Amniotic epithelial cell (primary cell): ENCODE measurements at places on chromosomes 12 and 14.

- DNase-seq, result no peak
Measured at GRCh38 chr12:49787672-49788071, 40.5 kb downstream of the NCKAP5L start.

- DNase-seq, result no peak
Measured at GRCh38 chr12:106085213-106085612, 53.5 kb downstream of the NUAK1 start.

GRCh38 chr12:122155705-122156104 is 18.3 kb downstream of the IL31 start:
- no peak for DNase-seq

DNA sequence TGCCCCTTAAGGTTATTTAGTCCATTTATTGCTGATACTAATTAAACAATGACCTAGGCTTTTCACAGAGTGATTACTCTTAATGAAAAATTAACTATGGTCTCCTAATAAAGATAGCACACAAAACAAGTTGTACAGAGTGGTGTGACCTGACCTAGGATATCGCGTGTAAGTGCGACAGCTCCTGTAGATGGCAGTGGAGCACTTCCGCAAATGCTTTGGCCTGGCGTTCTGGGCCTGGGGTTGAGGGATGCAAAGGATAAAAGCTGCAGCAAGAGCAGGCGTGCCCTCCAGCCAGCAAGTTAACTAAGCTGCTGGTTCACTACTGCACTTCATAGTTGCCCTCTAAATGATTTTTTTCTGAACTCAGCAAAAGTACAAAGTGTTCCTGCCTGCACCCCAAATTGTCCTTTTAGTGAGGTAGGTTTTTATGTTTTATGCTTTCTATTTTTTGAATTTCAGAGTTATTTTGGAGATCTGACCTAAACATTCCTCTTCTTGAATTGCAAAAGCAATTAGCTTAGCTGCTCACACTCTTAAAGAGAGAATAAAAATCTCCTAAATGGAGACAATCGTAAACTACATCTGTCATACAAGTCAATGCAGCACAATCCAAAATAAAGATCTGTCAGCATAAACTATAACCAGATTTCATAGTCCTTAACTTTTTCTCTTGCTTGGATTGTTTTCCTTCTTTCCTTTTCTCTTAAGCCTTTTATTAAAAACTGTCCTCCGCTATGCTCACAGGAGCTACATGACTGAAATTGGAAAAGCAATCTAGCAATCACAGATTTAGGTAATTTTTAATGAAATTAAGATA is 379.6 kb downstream of the LRIG3 start:
- DNase-seq, result peak; percentile 87

DNA sequence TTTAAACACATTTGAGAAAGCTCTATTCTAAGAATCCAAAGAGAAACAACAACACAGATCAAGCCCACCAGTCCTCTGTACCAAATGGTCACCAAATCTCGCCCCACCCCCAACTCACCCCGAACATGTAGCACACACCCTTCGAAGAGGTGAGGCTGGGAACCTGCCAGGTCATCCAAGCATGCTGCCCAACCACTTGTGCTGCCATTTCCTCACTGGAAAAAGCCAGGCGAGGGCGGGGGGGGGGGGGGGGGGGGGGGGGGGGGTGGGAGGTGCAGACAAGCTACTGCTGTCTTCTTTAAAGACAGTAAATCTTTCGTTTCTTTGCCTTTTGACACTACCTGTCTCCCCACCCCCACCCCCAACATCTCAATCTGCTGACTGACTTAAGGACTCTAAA is 59.9 kb downstream of the SETD3 start:
- no peak for DNase-seq

- peak; percentile 19 for DNase-seq
Measured at GRCh38 chr14:100392356-100392755, 69.2 kb downstream of the SLC25A47 start.
